Stimulated activated CD4-positive, alpha-beta T cell treated with anti-CD3 and anti-CD28 coated beads, Interleukin-12 subunit alpha, Interleukin-12 subunit beta, amount 100 ng/mL, for 24 hours (primary cell): ENCODE measurements at places on chromosomes 1 and 21.

DNA sequence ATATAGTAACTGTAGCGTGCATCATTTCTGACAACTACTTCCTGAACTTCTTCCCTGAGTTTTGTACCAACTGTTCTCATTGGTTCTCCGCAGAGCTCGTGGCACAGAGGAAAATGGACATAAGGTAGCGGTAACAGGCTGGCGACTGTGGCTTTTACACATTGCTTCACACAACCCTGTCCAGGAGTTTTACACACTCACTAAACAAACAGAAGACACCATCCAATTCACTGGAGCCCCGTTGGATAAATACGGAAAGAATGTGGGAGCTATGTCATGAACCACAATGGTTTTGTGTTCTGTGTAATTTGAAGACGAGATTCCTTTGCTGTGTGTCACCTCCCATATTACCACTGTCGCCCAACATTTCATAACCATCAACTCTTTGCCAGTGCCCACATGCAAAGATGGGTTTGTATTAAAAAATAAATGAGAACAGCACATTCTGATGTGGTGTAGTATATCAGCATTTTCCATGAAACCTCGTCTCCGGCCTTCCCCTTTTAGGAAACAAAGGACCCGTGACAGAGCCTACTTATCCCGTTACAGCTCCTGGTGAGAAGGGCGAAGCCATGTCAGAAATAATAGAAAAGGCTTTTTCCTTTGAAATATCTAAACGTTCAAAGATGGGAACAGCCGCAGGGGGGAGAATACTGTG, 47.4 kb upstream of the ENAH start:
- DNase-seq = no peak

DNA sequence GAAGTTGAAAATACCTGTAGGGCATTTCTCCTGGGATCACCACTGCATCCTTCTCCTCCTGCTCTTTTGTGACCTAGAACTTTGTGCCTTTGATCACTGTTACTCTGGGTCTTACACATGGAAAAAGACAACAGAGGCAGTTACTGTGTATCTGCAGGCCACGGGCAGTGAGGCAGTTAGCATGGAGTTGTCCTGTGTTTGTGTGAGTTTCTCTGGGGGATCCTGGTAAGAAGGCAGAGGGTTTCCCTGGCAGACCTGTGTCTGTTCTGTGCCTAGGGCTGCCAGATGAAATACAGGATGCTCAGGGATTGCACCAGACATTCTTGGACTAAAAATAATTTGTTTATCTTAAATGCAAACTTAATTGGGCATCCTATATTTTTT, 44.4 kb upstream of the SCCPDH start:
- DNase-seq = no peak

DNA sequence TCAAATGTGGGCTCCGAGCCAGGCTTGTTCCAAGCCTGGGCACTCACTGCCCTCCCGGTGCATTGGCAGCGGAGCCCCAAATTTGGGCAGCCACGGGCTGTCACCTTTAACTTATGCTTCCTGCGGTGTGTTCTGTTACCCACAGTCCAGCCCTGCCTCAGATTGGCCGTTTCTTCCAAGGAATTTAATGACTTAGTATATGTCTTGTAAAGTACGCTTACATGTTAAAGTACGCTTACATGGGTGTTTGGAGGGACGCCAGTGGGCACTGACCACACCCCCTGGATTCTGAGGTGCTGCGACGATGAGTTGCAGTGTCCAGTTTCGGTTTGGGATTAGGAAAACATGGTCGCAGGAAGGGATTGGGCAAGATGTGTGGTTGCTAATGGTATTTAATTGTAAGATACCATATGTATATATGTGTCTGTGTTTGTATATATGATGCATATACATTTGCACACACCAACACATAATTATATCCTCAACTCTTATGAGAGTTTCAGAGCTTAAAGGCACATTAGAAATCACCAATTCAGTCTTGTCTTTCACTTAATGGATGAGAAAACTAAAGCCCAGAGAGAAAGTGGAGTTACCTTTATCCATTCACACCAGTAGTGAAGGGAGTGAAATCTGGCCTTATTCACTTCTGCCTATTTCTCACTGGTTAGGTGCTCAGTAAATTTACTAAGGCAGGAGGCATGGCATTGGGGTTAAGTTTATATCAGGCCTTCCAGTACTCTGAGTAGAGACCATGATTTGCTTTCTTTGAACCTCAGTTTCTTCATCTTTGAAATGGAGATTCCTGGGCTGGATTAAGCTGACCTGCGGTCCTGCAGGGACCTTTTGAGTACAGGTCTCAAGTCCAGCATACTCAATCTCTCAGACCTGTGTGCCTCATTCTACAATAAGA, 1.0 kb downstream of the SMYD2 start:
- no peak for DNase-seq

DNA sequence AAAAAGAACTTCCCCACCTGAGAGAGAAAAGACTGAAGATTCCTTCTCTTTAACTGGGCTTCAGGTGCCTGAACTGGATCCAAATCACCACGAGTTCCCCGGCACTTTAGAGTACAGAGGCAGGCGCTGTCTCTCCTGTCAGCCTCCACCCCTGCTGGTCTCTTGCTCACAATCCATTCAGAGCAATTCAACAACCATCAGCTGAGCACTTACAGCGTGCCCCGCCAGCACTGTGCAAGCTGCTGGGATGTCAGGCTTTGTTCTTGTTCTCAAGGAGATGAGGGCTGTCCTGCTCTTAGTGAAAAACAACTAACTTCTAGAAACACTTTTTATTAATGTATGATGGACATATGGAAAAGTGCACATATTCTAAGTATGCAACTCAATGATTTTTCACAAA, 68.7 kb upstream of the VAMP3 start:
- DNase-seq = no peak

GRCh38 chr1:21509351-21510112, at the start of gene ALPL:
TSS of gene ALPL (plus strand) at chr1:21509423. CDS start at chr1:21554082, 44,659 bp downstream.
- DNase-seq = no peak

GRCh38 chr21:35530766-35531165, 481.7 kb upstream of the RUNX1 start:
- DNase-seq = no peak

- no peak for DNase-seq
Measured at GRCh38 chr1:229553621-229554130, 4.8 kb downstream of the ABCB10 start.

- DNase-seq = peak; percentile 26
Measured at GRCh38 chr1:234845097-234845660, 235.2 kb upstream of the IRF2BP2 start.
